ENCODE measurements at places on chromosomes 13 and 19.

GRCh38 chr13:99320693-99321481 is 13.7 kb upstream of the GPR183 start:
- peak; percentile 80 for DNase-seq

GRCh38 chr13:114222461-114222968 is 12.2 kb upstream of the CDC16 start:
- no peak for DNase-seq

- DNase-seq: no peak
These were observed 36.8 kb downstream of the SERP2 start for GRCh38 chr13:44410328-44410859.

- DNase-seq: peak; percentile 69
These were observed 805.6 kb upstream of the ARGLU1 start for GRCh38 chr13:107373551-107373950.

- no peak for DNase-seq
These were observed 77.0 kb downstream of the LRRC63 start for GRCh38 chr13:46288570-46289259.

Measured in amniotic stem cell (primary cell).